Substantia nigra (tissue), 51 donors: ENCODE measurements at places on chromosomes 5 and 9.

DNA sequence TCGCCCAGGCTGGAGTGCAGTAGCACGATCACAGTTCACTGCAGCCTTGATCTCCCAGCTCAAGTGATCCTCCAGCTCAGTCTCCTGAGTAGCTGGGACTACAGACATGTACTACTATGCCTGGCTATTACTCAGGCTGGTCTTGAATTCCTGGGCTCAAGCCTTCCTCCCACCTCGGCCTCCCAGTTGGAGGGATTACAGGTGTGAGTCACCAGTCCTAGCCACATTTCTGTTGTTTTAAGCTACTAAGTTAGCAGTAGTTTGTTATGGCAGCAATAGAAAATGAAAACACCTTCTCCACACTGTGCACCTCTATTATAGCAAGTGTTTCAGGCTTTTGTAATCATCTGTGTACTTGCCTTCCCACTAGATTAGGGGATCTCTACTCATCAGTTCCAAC, 588.9 kb upstream of the TLE4 start:
- no peak for DNase-seq

DNA sequence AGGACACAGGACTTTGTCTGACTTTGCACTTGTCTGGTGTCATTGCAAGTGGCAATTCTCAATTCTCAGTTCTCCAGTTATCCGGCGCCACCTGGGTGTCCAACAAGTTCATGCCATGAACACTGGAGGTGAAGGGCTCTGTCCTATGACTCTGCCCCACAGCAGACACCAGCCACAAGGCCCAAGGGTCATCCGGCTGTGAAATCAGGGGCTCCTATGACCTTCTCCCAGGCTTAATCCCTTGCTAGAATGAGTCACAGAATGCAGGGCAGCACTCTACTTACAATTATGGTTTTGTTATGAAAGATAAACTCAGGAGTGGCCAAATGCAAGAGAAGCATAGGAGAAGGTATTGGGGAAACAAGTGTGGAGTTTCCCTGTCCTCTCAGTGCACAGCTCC, 392.0 kb downstream of the GADD45G start:
- no peak for DNase-seq

GRCh38 chr5:178740181-178740557, 9.7 kb upstream of the ZNF354A start:
- no peak for DNase-seq

- DNase-seq = no peak
Measured at GRCh38 chr9:3768712-3769457, 243.1 kb upstream of the RFX3 start.

GRCh38 chr5:157651623-157652376, 438 bp downstream of the SOX30 start:
- peak; percentile 8 for DNase-seq

DNA sequence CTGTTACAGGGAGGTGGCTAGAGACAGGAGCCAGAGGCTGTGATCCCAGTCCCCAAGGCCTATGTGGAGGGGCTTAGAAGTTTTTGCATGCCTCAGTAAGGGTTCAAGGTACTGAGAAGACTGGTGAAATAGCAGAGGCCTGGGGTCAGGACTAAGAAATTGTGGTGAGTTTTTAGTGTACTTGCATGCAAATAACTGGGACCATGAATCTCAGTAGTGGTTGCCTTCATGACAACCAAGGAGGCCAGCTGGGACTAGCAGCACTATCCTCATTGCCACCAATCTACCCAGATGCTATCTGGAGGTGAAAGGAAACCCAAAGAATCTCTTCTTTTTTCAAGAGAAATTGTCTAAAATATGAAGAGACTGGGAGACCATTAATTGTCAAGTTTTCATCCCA, 395.1 kb downstream of the CETN3 start:
- DNase-seq = no peak

DNA sequence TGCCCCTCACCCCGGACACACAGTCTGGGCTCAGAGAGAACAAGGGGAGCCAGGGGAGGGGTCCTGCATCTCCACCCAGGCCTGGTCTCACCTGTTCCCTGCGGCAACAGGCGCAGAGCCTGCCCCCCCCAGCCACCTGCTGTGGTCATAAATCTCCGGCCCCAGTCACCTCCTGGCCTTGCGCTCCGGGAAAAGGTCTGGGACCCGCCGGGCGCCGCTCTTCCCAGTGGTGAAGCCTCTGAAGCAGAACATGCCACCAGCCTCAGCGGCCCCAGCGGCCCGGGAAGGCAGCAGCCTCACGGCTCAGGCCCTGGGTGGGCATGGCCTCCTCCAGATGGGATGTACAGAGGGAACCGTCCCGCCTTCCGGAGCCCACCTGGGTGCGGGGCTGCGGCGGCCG, 20.6 kb downstream of the NOTCH1 start:
- DNase-seq = no peak

DNA sequence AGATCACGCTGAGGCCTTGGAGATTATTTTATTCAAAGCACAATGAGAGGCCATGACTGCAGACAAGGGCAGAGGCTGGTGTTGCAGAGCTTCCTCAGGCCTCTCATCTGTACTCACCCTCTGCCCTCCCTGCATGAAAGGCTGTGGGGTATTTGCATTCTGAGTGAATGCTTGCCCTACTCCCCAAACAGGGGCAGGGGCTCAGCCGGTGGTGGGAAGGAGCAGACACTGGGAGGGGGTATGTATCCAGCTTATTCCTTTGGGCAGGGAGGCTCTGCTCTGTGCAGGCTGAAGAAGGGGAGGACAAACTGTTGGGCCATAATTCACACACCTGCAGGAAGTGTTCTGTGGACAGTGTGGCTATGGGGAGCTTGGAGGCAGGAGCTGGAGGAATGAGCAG, 148.4 kb upstream of the PANK3 start:
- no peak for DNase-seq

GRCh38 chr5:172599204-172599567, 41.9 kb upstream of the NEURL1B start:
- no peak for DNase-seq

DNA sequence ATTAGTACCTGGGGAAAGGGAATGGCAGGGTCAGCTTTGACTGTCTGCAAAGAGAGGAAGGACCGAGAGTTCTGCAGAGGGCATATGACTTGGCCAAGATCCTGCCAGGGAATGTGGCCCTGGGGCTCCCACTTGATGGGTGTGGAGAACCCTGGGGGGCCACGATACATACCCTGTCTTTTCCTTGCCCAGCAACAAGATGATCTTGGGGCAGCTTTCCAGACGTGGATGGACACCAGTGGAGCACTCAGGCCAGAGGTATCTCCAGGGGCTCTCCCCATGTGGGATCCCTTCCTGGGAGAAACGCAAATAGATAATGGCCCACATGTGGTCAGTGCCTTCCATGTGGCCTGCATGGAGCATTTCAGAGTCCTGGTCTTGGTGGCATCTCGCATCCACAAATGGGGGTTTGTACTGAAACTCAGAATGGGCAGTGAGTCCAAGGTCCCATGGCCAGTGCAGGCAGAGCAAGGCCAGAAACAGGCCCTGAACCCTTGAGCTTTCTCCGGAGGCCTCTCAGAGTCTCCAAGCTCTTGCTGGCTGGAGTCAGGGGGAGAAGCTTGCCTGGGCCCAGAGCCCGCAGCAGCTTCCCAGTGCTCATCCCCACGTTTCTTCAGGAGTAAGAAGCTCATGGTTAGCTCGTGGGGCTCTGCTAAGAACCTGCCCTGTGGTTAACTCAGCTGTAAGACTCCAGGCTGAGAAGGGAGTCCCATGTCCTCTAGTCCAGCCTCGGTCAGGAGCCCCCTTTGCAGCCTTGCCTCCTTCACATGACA, 18.3 kb upstream of the ORM1 start:
- no peak for DNase-seq

DNA sequence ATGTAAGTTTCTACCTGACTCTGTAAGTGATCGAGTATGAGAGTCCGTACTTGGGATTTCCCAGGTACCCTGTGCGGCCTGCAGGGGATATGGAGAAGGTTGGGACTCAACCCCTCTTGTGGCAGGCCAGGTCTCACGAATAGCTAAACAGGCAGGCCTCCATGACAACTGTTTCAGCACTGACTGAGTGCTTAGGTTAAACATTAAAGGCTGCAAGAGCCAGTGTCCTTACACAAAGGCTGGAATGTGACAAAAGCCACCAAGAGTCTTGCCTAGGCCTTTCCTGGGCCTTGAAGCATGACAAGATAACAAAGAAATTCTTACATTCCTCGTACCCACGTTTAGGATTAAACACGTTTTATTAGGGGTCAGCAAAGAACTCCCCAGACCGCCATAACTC, 58.6 kb downstream of the THBS4 start:
- no peak for DNase-seq
